Stomach (tissue), 19 donors: ENCODE measurements at places on chromosomes 5 and 9. TPM values are rescaled to one million over a fixed set of nuclear protein-coding genes. Genes with fewer than 3 reads are reported as not detected.

- DNase-seq = no peak
- H3K27me3 ChIP-seq = no peaks in the 10 kb centered on the region
- peaks cover 38% of the 10 kb centered on the region for H3K4me1 ChIP-seq
- no peak overlapping the region for H3K4me3 ChIP-seq
- peaks cover 3% of the 10 kb centered on the region for H3K36me3 ChIP-seq
- H3K27ac ChIP-seq = peak overlapping the region; percentile 34
These were observed 63.8 kb downstream of the TMEM252 start for GRCh38 chr9:68476847-68477246.

DNA sequence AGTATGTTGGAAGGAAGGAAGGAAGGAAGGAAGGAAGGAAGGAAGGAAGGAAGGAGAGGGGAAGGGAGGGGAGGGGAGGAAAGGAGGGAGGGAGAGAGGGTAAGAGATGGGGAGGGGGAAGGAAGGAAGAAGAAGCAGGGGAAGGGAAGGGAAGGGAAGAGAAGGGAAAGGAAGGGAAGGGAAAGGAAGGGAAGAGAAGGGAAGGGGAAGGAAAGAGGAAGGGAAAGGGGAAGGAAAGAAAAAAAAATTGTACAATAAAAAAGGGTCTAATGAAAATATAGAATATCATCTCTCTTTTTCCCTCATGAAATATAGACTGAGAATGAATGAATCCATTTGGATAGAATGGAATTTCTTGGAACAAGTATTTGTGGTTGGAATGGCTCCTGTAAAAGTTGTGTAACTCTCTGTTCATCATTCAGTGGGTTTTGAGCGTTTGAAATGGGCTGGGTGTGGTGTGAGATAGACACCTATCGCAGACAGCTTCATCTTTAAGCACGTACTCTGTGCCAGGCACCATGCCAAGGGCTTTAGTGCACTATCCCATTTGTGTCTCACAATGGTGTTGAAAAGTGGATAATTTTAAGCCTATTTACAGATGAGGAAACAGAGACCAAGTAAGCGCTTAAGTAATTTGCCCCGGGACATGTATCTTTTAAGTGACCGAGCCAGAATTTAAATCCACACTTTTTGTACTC lies 11.6 kb upstream of the PAPPA start:
- H3K27me3 ChIP-seq = no peaks in the 10 kb centered on the region
- no peaks in the 10 kb centered on the region for H3K36me3 ChIP-seq
- DNase-seq = no peak
- no peak overlapping the region for H3K4me3 ChIP-seq

The FRRS1L gene
- total RNA-seq = 0.43 TPM

DNA sequence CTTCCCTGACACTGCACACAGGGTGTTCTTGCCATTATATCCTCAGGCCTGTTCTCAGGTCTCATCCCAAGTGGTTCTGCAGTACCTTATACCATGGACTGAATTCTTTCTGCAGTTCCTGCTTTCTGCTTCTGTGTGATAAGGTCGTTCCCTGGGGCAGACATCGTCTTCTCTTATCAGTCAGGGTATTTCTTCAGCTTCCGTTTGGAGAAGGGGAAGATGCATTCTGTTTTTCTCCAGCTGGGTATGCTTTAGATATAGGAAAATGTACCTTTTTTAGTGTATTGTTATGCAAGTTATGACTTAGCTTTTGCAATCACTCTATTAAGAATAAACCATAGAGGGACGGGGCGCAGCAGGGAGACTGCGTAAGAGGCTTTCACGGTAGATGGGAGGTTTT lies 31.1 kb downstream of the RALGPS1 start:
- H3K27ac ChIP-seq = no peak overlapping the region
- peaks cover 3% of the 10 kb centered on the region for H3K4me1 ChIP-seq
- H3K36me3 ChIP-seq = no peaks in the 10 kb centered on the region
- no peak overlapping the region for H3K4me3 ChIP-seq
- DNase-seq = no peak

- no peak overlapping the region for H3K4me3 ChIP-seq
- H3K27ac ChIP-seq = peak overlapping the region; percentile 55
- H3K27me3 ChIP-seq = no peaks in the 10 kb centered on the region
- H3K36me3 ChIP-seq = no peaks in the 10 kb centered on the region
These were observed 48.0 kb upstream of the CAST start for GRCh38 chr5:96614110-96614691.

The IFNA13 gene
- not detected for total RNA-seq

DNA sequence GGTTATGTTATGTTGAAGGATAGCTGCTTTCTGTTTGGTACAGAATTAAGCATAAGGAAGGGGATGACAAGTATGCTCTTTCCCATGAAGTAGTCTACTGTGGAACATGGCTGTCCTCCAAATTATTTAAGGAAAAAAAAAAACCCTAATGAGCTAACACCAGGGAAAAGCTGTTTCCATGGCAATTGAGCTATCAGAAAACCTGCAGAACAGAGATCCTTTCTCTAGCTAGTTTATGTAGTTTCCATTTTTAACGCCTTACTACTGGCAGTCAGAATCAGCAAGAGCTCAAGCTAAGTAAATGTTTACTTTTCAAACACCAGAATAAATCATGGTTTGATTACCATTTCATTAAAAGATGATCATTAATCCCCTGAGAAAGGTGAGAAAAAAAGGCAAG lies 287.4 kb upstream of the TARS1 start:
- no peaks in the 10 kb centered on the region for H3K36me3 ChIP-seq
- no peak for DNase-seq
- no peak overlapping the region for H3K27ac ChIP-seq
- no peaks in the 10 kb centered on the region for H3K27me3 ChIP-seq
- no peaks in the 10 kb centered on the region for H3K4me1 ChIP-seq

DNA sequence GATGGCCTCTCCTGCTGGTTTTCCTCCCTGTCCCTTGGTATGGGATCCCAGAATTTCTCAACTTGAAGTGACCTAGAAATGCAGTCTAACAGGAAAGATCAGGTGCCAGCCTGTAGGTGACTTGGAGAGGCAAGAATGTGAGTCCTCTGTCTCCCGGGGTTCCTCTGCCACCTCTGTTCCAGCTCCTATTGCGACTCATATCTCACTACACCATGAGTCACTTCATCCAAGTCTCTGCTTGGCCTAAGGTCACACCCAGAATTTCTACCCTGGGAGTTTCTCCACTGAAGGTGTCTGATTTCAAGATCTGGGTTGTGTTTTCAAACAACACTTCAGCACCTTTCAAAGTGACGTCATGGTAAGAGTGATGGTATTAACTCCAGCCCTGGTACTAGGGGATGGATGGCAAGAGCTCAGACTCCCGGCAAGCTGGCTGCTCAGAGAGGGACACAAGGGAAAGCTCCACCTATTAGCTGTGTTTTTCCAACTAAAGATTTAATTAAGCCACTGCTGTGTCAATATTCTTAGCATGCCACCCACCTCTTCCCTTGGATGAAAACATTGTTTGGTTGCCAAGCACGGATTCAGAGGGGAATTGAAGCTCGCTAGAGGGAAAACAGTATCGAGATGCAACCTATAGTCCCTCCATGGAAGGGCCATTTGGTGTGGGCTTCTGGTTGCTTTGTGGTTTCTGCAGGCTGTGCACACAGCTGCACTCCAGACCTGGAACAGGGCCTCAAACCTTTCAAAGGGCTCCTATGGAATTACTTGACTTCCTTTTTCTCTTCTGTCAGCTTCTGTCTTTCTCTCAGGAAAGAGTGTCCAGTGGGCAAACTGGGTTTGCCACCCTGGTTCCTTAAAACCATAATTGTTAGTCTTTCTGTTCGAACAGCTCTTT lies 205.7 kb downstream of the GAS1 start:
- H3K4me3 ChIP-seq = no peak overlapping the region
- H3K27me3 ChIP-seq = no peaks in the 10 kb centered on the region
- H3K27ac ChIP-seq = no peak overlapping the region
- H3K36me3 ChIP-seq = no peaks in the 10 kb centered on the region

- peaks cover 9% of the 10 kb centered on the region for H3K36me3 ChIP-seq
- H3K27ac ChIP-seq = no peak overlapping the region
- H3K4me1 ChIP-seq = peaks cover 48% of the 10 kb centered on the region
- no peak overlapping the region for H3K4me3 ChIP-seq
- no peak for DNase-seq
These were observed 4.7 kb downstream of the SLC2A6 start for GRCh38 chr9:133474215-133474614.

GRCh38 chr5:3124410-3124809 lies 372.9 kb upstream of the IRX2 start:
- H3K27ac ChIP-seq = no peak overlapping the region
- H3K27me3 ChIP-seq = peaks cover 15% of the 10 kb centered on the region
- H3K36me3 ChIP-seq = no peaks in the 10 kb centered on the region
- H3K4me3 ChIP-seq = no peak overlapping the region
- no peak for DNase-seq

DNA sequence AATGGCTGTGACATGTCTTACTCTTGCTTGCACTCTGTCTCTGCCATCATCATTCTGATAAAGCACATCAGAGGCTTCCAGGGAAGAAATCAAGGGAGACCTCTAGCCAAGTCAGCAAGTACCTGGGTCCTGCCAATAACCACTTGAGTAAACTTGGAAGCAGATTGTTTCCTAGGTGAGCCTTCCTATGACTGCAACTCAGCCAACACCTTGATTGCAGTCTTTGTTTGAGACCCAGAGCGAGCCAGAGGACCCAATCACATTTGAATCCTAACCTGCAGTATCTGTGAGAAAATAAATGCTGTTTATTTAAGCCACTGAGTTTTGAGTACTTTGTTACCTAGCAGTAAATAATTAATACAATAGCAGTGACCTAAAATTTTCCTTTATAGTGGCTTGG lies 356.8 kb upstream of the CHD1 start:
- H3K4me1 ChIP-seq = no peaks in the 10 kb centered on the region
- no peak overlapping the region for H3K27ac ChIP-seq
- H3K4me3 ChIP-seq = no peak overlapping the region
- peak; percentile 59 for DNase-seq
- H3K27me3 ChIP-seq = no peaks in the 10 kb centered on the region

DNA sequence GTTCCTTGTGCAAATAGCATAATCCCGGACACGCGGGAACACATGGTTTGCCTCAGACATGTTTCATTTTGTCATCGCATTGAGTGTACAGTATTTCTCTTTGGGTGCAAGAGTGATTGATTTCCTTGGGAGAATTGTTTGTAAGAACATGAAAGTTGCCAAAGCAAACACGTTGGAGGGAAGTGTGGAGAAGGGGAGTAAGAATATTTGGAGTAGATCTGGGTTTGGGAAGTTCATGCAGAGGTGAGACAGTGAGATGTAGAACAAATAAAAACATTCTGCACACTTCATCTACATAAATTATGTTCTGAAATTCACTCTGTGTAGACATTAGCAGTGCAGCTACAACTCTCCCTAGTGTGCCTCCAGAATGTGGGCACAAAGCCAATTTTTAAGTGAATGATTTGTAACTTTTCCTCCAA lies 24.0 kb downstream of the FOXD1 start:
- DNase-seq = no peak
- no peaks in the 10 kb centered on the region for H3K36me3 ChIP-seq
- H3K4me3 ChIP-seq = no peak overlapping the region
- no peak overlapping the region for H3K27ac ChIP-seq
- peaks cover 84% of the 10 kb centered on the region for H3K27me3 ChIP-seq

DNA sequence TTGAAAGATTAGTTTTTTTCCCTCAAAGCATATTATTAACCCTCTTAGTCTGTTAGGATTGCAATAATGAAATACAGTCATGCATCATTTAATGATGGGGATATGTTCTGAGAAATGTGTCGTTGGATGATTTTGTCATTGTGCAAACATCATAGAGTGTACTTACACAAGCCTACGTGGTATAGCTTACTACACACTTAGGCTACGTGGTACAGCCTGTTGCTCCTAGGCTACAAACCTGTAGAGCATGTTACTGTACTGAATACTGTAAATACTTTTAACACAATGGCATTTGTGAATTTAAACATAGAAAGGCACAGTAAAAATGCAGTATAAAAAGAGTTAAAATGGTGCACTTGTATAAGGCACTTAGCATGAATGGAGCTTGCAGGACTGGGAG lies 132.7 kb downstream of the PDE8B start:
- no peak for DNase-seq
- no peaks in the 10 kb centered on the region for H3K27me3 ChIP-seq
- no peaks in the 10 kb centered on the region for H3K4me1 ChIP-seq
- no peak overlapping the region for H3K27ac ChIP-seq
- no peak overlapping the region for H3K4me3 ChIP-seq
- H3K36me3 ChIP-seq = peaks cover 11% of the 10 kb centered on the region

DNA sequence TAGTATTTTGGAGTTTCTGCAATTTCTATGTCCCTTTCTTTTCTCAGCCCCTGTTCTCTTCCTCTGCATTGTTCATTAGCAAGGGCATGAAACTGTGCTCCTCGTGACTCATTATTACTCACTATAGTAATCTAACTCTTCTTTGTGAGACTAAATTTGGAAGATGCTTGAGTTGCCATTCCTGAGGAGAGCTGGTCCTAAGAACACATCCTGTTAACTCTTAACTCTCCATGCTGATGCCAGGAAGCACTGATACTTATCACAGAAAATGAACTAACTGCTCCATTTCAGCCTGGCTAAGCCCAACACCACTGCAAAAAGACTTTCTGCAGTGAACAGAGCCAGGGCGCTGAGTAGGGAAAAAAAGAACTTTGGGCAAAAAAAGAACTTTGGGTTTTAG lies 10.6 kb upstream of the CSNK1A1 start:
- H3K4me1 ChIP-seq = peaks cover 50% of the 10 kb centered on the region
- no peaks in the 10 kb centered on the region for H3K36me3 ChIP-seq
- no peak for DNase-seq
- H3K4me3 ChIP-seq = no peak overlapping the region

DNA sequence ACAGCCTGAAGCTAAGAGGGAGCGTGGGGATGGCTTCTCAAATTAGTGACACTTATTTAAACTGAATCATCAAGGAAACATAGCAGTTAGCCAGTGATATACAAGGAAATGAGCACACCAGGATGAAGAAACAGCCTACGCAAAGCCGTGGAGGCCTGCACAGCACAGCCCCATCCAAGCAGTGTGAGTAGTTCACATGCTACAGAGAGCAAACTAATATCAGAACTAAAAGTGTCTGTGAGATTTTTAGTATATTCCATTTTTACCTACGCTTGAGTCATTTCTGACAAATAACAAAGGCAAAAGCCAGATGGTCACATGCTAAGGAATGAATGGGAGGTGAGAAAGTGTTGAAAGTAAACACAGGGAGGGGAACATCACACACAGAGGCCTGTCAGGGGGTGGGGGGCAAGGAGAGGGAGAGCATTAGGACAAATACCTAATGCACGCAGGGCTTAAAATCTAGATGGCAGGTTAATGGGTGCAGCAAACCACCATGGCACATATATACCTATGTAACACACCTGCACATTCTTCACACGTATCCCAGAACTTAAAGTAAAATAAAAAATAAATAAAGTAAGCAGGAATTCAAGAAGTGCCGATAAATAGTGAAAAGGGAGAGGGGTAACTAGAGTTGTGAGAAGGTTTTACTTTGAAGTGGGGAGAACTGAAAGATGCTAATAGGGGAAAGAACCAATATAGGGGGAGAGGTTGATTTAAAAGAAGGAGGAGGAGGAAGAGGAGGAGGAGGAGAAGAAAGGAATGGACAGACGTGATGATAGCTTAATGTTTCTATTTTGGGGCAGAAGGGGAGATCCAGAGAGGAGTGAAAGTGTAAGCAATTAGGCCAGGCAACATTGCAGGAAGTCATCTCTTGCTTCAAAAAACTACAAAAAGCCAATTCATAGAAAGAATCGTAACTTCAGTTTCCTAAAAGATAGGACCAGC lies 100.9 kb upstream of the PTGER4 start:
- no peak overlapping the region for H3K27ac ChIP-seq
- DNase-seq = no peak
- H3K4me1 ChIP-seq = no peaks in the 10 kb centered on the region
- no peaks in the 10 kb centered on the region for H3K27me3 ChIP-seq
- H3K4me3 ChIP-seq = no peak overlapping the region

- H3K27me3 ChIP-seq = peaks cover 12% of the 10 kb centered on the region
- H3K36me3 ChIP-seq = peaks cover 16% of the 10 kb centered on the region
- no peak overlapping the region for H3K4me3 ChIP-seq
- no peak for DNase-seq
- no peak overlapping the region for H3K27ac ChIP-seq
These were observed 1.3 kb upstream of the PRR7 start for GRCh38 chr5:177445052-177445916.

The STC2 gene
- total RNA-seq = 0.29 TPM

The C9 gene
- total RNA-seq = not detected

The GRAMD2B gene
- 28.5 TPM for total RNA-seq
